Activated CD4-positive, alpha-beta T cell treated with anti-CD3 and anti-CD28 coated beads, Interleukin-2, amount 10 ng/mL, durations not matched to agents 7 days and 5 days (primary cell): ENCODE measurements at places on chromosomes 5 and 9. TPM values are rescaled to one million over a fixed set of nuclear protein-coding genes. Genes with fewer than 3 reads are reported as not detected.

DNA sequence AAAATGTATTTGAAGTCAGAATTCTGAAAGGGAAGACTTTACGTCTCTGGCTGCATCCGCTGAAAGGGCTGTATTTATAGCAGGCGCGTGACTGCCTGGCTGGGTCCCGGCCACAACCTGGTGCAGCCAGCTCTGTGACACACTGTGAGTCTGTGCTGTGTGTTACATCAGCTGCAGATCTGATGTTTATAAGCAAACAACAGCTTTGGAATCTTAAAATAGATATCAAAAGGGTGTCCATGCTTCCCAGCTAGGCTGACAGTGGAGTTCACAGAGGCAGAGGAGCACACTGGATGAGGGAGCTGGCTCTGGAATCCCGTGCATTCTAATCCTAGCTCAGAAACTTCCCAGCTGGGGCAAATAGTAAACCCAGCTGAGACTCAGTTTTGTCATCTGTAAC is 433.4 kb upstream of the BRINP1 start:
- H3K27me3 ChIP-seq, result no peaks in the 10 kb centered on the region
- no peak overlapping the region for H3K27ac ChIP-seq
- H3K4me1 ChIP-seq, result no peaks in the 10 kb centered on the region
- H3K4me3 ChIP-seq, result no peak overlapping the region
- DNase-seq, result no peak

GRCh38 chr5:179344431-179345182 is 654 bp downstream of the ADAMTS2 start:
- peaks cover 3% of the 10 kb centered on the region for H3K4me1 ChIP-seq
- no peaks in the 10 kb centered on the region for H3K36me3 ChIP-seq
- no peak overlapping the region for H3K4me3 ChIP-seq
- H3K27me3 ChIP-seq, result peaks cover 49% of the 10 kb centered on the region
- no peak for DNase-seq

GRCh38 chr5:177357146-177357458 is 622 bp upstream of the RGS14 start:
- H3K27ac ChIP-seq, result peak overlapping the region; percentile 85
- peak overlapping the region; percentile 91 for H3K4me3 ChIP-seq
- no peaks in the 10 kb centered on the region for H3K27me3 ChIP-seq
- H3K4me1 ChIP-seq, result peaks cover 79% of the 10 kb centered on the region
- no peak for DNase-seq

- no peaks in the 10 kb centered on the region for H3K27me3 ChIP-seq
- peaks cover under 1% of the 10 kb centered on the region for H3K4me1 ChIP-seq
- H3K4me3 ChIP-seq, result no peak overlapping the region
- H3K27ac ChIP-seq, result no peak overlapping the region
- DNase-seq, result no peak
Measured at GRCh38 chr5:91403438-91403837, 20.3 kb upstream of the ARRDC3 start.

Gene TCOF1
- total RNA-seq, result 72.2 TPM

Gene SOHLH1
- not detected for total RNA-seq

Gene FST
- not detected for total RNA-seq
